A549 treated with RU486 at 1 μM for 4 hours (cell line): ENCODE measurements at places on chromosomes 1 and 21. TPM values are rescaled to one million over a fixed set of nuclear protein-coding genes. Genes with fewer than 3 reads are reported as not detected.

PPCS gene
- total RNA-seq, result 31.3 to 39.6 TPM (median 38.7 TPM) in 5 replicates

ZYG11B gene
- 1.9 to 5.3 TPM (median 4.6 TPM) in 5 replicates for total RNA-seq

RAB25 gene
- total RNA-seq, result 0.24 TPM in 1 of 5 replicates, not detected in the others

HAO2 gene
- not detected in 5 replicates for total RNA-seq

MTARC1 gene
- total RNA-seq, result 11.3 to 13.1 TPM (median 12.3 TPM) in 5 replicates

MASP2 gene
- 0.08 to 0.30 TPM (median 0.09 TPM) in 5 replicates for total RNA-seq

FCRL2 gene
- total RNA-seq, result not detected in 5 replicates

SPRR2A gene
- total RNA-seq, result not detected in 5 replicates

GNG12 gene
- total RNA-seq, result 30.4 to 77.8 TPM (median 66.4 TPM) in 5 replicates

TMEM200B gene
- 0.07 to 0.16 TPM (median 0.15 TPM) in 4 of 5 replicates, not detected in the other for total RNA-seq

FHAD1 gene
- 0.35 to 0.63 TPM (median 0.51 TPM) in 5 replicates for total RNA-seq

FLG gene
- total RNA-seq, result not detected in 5 replicates

TRIM58 gene
- total RNA-seq, result not detected in 5 replicates

TAS1R3 gene
- total RNA-seq, result 0.08 to 0.14 TPM (median 0.12 TPM) in 5 replicates

CD5L gene
- not detected in 5 replicates for total RNA-seq

KCNJ9 gene
- total RNA-seq, result not detected in 5 replicates

CNR2 gene
- not detected in 5 replicates for total RNA-seq

KRTAP10-9 gene
- total RNA-seq, result not detected in 5 replicates

DMRTB1 gene
- not detected in 5 replicates for total RNA-seq

C1QB gene
- total RNA-seq, result not detected in 5 replicates

PLEKHG5 gene
- 2.1 to 4.0 TPM (median 2.8 TPM) in 5 replicates for total RNA-seq

NEK2 gene
- total RNA-seq, result 41.6 to 53.3 TPM (median 48.2 TPM) in 5 replicates

DNAJC6 gene
- 3.0 to 6.5 TPM (median 5.5 TPM) in 5 replicates for total RNA-seq

TOR1AIP2 gene
- total RNA-seq, result 14.4 to 19.9 TPM (median 18.0 TPM) in 5 replicates

SPRR4 gene
- not detected in 5 replicates for total RNA-seq

NMNAT2 gene
- total RNA-seq, result 0.54 to 1.0 TPM (median 0.71 TPM) in 5 replicates

NUP210L gene
- total RNA-seq, result not detected in 5 replicates

LDLRAD2 gene
- 0.05 to 0.10 TPM in 2 of 5 replicates, not detected in the others for total RNA-seq

HCRTR1 gene
- not detected in 5 replicates for total RNA-seq

WNT4 gene
- 0.18 to 0.67 TPM (median 0.42 TPM) in 5 replicates for total RNA-seq

LCE2C gene
- not detected in 5 replicates for total RNA-seq

ZBTB8B gene
- not detected in 5 replicates for total RNA-seq

SYPL2 gene
- 0.06 to 0.13 TPM (median 0.10 TPM) in 4 of 5 replicates, not detected in the other for total RNA-seq

ADAMTS5 gene
- not detected in 5 replicates for total RNA-seq

GLIS1 gene
- 0.05 TPM in 2 of 5 replicates, not detected in the others for total RNA-seq

LCE1B gene
- total RNA-seq, result not detected in 5 replicates

CYP4A11 gene
- not detected in 5 replicates for total RNA-seq

BECN2 gene
- not detected in 5 replicates for total RNA-seq

OR2M3 gene
- not detected in 5 replicates for total RNA-seq

PIGM gene
- total RNA-seq, result 2.5 to 5.0 TPM (median 4.6 TPM) in 5 replicates

ELAPOR1 gene
- total RNA-seq, result 0.37 to 1.5 TPM (median 0.51 TPM) in 5 replicates

HPDL gene
- 3.6 to 6.2 TPM (median 4.7 TPM) in 5 replicates for total RNA-seq

MTMR11 gene
- 6.3 to 9.6 TPM (median 8.5 TPM) in 5 replicates for total RNA-seq

IGSF5 gene
- not detected in 5 replicates for total RNA-seq

DVL1 gene
- 44.0 to 77.6 TPM (median 71.9 TPM) in 5 replicates for total RNA-seq

TMEM240 gene
- 0.22 to 0.52 TPM (median 0.36 TPM) in 5 replicates for total RNA-seq

SELL gene
- 0.10 to 0.27 TPM (median 0.25 TPM) in 4 of 5 replicates, not detected in the other for total RNA-seq

TSACC gene
- total RNA-seq, result 1.2 to 3.0 TPM (median 1.6 TPM) in 5 replicates

GIPC2 gene
- total RNA-seq, result 0.02 to 0.06 TPM (median 0.05 TPM) in 4 of 5 replicates, not detected in the other
